ENCODE measurements at places on chromosomes 1 and 21.

GRCh38 chr1:113291777-113292602, 98.3 kb upstream of the MAGI3 start:
- no peak for DNase-seq

DNA sequence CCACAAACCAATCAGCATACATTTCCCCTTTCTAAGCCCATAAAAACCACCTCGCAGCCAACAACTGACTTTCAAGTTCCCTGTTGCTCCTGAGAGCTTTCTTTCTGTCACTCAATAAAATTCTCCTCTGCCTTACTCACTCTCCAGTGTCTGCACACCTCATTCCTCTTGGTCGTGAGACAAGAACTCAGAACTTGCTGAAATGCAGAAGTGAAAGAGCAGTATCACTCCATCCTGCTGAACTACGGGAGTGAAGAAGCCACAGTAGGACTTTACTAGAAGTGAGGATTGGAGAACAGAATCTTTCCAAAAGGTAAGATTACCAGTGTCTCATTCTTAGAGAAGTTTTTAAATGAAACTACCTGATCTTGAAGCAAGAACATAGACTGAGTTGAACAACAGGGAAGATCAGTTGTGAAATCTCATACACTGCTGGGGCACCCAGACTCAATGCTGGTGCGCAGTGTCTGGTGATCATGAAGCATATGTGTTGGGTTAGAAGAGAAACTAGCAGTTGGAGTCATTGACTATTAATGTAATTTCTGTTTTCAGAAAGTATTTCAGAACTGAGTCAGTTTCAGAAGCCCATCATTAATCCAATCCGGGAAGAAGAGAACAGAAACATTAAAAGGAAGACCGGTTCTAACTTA, 726.9 kb upstream of the TMPRSS15 start:
- DNase-seq = no peak

- DNase-seq = no peak
These were observed 189.0 kb upstream of the ZRANB2 start for GRCh38 chr1:71269818-71270217.

DNA sequence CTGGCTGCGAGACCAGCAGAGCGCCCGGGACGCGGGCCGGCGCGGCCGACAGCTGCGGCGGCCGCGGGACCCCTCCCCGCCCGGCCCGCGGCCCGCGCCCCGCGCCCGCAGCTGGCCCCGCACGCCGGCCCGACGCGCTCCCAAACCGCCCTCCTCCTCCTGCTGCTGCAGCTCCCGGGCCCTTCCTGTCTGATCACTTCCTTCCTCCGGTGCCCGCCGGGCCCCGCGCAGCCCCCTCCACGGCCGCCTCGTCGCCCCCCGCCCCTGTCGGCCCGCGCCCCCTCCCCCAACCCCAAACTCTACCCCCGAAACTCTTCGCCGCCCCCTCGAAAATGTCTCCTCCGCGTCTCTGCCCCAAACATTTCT, 594 bp downstream of the LUZP1 start:
- DNase-seq = no peak

DNA sequence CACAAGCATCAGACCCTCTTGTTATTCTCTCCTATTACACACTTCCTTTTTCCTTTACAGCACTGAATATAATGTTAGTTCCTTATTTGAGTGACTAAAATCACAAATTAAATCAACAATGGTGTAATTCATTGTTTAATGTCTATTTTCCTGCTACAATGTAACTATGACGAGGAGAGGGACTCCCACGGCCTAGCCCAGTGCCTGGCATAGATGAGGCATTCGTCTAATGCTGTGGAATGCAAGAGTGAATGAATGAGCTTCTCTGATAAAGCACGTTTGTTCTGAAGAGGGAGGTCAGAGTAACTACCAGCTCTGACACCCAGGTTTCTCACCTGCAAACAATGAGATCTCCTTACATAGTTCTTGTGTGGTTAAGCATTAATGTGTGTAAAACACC, 479.4 kb downstream of the OMA1 start:
- DNase-seq = no peak

DNA sequence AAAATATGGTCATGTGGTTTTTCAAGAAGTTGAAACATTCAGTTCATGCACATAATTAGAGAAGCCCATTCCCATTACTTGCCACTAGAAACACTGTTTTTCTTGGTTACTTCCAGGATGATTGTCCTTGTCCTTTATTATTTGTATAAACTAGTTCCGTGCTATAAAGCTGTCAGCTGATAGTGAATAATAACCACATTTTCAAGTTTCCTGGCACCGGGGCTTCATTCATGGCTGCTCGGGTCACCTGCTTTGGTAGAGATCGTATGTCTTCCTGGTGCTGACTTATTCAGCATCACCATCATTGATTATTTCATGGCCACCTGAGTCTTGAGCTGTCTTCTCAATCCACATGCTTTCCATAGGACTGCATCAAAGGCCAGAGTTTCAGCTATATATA, 62.9 kb upstream of the ZNF326 start:
- no peak for DNase-seq

DNA sequence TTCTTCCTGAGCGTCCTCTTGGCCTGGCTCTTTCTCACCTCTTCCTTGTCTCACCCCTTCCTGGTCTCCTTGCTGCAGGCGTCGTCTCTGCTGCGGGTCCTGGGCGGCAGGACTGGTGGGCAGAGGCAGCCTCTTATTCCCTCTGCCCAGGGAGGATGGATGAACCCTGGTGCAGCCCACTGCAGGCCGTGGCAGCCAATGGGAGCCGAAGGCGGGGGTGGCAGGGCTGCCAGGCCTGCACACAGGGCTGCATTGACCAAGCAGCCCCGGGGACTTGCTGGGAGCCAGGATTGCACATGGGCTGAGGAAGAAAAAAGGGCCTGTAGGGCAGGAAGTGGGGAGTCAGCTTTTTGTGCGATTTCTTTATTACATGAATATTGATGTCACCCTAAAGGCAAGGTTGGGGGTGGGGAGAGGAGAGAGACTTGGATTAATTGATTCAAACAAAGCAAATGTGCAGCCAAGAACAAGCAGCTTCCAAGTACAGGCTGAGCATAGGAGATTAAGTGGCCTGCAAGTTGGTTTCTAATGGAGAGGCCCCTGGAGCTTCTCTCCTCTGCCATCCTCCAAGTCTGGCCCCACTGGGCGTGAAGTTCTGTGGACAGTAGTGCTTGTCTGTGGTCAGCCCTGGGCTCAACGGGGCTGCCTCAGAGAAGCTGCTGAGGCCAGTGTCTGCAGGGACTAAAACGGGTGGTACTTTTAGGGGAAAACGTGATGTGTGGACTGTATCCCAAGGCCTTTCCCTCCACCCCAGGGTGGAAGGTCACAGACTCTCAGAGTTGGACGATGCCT, at the start of gene S100B:
Gene S100B (minus strand): TSS at position 108 of the 792 bp plus-strand sequence. CDS start 2,667 bp downstream, outside the sequence.
- DNase-seq = no peak

DNA sequence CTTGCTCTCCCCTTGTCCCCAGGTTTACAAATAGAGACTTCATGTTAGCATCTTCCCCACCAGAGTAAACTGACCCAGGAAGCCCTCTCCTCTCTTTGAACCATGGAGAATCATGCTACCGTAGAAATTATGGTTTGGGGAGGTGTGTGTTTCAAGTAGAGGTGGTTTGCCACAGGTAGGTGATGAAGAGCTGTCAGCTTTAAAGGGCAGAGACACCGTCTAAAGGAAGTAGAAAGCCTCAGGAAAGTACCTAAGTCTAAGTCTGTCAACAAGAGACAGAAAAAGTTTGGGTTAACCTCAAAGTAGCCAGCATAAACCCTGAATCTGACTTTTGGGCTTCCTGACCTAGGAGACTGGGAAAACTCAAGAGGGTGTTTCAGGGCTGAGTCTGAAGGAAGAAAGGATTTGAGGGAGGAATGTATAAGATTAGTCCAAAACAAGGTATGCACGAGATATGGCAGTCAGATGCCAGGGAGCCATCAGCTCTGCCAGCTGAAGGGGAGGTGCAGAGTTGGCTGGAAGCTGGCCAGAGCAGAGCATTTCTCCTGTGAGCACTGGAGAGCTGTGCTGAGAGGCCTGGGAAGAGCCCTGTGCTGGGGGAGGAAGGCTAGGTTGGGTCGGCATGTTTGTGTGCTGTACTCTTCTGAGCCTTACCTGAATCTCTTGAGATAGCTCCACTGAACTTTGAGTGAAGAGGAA, 14.3 kb downstream of the ADAMTSL4 start:
- peak; percentile 63 for DNase-seq

DNA sequence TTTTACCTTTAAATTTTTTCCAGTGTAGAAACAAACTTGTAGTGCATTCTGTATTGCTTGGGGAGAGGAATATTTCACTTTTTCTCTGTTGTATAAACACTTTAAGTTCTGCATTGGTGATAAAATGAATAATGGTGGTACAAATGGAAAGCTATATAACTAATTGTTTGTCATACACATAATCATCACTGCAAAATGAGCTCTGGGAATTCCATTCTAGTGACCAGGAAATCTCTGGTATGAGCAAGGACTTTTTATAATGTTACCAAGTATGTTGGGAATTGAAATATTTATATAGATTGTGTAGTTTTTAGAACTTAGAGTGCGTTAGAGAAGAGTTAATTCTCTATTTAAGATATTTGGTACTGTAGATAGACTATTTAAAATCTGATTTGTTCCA, 5.0 kb upstream of the FMN2 start:
- DNase-seq = no peak

DNA sequence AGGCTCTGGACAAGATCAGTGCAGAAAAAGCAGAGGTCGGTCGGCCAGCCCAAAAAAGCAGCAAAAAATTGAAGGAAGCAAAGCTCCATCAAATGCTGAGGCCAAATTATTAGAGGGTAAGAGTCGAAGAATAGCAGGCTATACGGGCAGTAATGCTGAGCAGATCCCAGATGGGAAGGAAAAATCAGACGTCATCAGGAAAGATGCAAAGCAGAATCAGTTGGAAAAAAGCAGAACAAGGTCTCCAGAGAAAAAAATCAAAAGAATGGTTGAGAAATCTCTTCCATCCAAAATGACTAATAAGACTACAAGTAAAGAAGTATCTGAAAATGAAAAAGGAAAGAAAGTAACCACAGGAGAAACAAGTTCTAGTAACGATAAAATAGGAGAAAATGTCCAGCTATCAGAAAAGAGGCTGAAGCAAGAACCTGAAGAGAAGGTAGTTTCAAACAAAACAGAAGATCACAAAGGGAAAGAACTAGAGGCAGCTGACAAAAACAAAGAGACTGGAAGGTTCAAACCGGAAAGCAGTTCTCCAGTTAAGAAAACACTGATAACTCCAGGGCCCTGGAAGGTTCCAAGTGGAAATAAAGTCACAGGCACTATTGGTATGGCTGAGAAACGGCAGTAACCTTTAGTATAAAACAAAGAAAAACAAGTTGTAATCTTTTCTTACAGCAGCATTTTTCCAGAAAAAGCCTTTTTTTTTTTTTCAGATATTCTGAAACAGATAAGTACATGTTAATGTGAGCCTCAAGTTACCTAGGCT, 75.7 kb downstream of the PHTF1 start:
- no peak for DNase-seq

Measured in ACHN (cell line).